Endothelial cell (in vitro differentiated cells): ENCODE measurements at places on chromosomes 4 and X.

GRCh38 chr4:125321709-125322365 is 7.1 kb downstream of the FAT4 start:
- no peak for DNase-seq

DNA sequence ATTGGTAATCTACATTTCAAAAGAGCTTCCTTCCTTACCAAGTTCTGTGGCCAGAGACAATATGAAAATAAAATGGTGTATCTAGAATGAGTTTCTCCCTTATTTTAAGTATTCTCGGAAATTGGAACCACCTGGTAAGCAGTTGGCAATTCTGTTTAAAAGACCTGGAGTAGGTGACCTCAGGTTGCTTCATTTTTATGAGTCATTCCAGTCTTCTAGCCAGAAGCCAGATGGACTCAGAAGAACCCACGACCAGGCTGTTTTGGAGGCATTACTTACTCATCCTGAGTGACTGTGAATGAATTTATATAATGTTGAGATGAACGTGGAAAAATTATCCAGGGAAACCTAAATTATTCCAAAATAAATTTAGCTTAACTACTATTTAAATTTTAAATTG is 9.1 kb downstream of the BMPR1B start:
- no peak for DNase-seq

- no peak for DNase-seq
Observed at GRCh38 chr4:130485371-130485770, 1389.4 kb downstream of the C4orf33 start.

DNA sequence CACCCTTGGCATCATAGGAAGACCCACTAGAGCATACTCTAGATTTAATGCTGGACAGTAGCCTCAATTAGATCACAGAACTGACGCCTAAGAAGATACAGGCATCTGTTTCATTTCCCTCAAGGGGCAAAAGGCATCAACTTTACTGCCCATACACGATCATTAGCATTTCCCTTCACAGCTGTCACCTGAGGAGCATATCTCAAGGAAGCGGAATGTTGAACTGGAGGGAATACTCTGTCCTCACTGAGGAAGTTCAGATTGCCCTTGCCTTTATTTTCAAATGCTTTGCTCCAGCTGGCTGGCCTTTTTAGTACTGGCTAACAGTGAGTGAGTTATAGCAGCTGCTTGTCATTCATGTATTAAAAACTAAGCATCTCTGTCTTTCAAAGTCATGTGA is 508.4 kb upstream of the GALNT7 start:
- no peak for DNase-seq

DNA sequence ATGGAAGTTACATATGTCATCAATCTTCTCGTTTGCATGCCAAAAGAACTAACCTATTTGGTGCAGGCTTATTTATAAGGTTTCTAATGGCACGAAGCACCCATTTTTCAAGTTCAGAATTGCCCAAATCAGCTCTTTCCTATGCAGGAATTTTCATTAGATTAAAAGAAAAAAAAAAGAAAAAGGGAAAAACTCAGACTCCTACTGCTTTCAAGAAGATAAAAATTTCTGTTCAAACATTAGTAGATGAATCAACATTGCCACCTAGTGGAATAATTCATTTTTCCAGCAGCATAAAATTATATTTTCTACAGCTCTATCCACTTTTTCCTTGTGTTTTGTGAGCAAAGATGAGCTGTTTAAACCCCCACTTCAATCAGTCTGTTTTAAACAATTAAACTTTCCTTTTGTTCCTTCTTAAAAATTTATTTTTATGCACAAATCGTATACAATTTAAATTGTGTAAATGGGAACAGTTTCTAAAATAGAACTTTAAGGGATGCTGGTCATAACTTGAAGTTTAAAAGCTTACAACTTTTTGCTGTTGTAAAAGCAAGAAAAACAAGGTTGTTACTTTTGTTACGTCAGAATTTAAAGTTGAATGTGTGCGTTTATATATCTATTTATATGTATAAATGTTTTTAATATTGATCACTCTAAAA is 309.9 kb downstream of the ARAP2 start:
- no peak for DNase-seq

DNA sequence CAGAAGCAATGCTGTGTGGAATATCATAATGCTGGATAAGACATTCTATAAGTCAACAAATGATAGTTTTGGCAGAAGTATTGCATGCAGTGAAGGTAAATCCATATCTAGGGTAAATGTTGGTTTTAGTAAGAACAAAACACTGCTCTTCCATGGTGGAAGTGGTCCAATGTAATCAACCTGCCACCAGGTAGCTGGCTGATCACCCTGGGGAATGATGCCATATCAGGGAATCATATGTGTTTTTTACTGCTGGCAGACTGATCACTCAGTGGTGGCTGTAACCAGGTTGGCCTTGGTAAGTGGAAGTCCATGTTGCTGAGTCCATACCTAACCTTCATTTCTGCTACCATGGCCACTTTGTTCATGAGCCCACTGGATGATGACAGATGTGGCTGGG is 74.0 kb upstream of the CENPE start:
- DNase-seq = no peak

DNA sequence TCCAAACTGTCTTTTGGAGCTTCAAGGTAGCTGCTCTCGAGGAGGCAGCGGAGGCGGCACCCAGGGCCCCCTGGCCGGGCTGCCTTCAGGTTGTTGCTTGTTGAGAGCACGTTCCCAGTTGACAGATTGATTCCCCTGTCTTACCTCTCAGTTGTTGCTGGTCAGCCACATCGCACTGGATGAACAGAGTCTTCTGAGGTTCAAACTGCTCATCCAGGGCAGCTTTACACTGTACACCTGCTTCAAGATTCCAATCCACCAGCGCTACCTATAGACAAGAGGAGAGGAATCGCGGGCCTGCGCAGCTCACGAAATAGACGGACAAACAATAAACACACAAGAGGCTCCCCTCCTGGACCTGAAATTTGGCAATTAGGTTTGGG is 497 bp downstream of the HPGD start:
- peak; percentile 7 for DNase-seq

DNA sequence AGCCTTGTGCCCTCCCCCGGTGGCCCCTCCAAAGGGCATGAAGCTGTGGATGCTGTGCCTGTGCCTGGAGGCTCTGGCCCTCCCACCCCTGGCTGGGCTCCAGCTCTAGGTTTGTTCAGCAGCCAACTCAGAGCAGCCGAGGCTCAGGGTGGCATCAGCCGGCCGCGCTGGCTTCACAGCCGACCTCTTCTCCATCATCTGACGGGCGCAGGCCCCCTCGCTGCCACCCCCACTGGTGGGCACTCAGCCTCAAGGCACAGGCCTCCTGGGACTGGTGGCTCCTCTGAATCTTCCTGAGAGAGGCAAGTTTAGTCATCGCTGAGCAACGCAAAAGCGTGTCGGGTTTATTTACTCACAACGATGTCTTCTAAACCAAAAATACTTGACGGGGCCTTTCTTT is 46.0 kb downstream of the PCGF3 start:
- DNase-seq = no peak

DNA sequence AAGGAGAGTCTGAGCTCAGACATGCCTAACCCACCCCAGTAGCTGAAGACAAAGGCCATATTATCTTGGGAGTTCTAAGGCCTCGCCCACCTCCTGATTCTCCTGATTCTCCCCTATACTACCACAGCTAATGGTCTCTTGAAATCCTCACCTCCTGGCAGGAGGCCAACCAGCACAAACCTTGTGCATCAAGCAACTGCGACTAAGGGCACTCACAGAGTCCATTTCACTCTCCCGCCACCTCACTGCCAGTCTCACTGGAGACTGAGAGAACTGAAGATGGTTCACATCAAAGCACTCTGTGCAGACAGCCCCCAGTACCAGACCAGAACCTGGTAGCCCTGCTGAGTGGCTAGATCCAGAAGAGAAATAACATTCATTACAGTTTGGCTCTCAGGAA is 102.1 kb upstream of the KLF8 start:
- DNase-seq = no peak

GRCh38 chrX:56813318-56813837 is 84.3 kb downstream of the NBDY start:
- no peak for DNase-seq

DNA sequence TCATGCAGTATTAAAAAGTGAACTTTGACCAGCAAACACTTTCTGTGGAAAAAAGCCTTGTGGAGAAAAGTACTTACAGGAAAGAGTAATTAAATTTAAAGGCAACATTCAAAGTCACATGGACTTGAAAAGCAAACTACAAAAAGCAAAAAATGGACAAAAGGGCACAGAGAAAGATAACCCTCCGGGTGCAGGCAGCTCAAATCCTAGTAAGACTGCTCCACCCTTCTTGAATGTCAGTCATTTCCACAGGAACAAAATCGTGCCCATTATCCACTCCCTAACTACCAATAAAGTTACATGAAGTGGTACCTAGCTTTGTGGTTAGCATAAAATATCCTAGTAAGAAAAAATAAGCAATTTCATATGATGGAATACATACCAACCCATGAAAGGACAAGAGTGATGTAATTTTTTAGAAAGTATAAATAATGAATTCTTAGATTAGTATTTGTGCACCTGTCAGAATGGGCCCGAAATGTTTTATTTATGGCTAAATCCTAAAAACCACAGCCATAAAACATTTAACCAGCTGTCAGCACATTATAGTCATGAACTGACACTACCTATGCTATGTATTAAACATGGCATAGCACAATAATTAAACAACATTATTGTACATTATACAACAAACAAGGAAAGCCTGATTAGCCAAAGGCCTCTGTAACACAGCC is 43.3 kb downstream of the MAML3 start:
- DNase-seq = no peak

DNA sequence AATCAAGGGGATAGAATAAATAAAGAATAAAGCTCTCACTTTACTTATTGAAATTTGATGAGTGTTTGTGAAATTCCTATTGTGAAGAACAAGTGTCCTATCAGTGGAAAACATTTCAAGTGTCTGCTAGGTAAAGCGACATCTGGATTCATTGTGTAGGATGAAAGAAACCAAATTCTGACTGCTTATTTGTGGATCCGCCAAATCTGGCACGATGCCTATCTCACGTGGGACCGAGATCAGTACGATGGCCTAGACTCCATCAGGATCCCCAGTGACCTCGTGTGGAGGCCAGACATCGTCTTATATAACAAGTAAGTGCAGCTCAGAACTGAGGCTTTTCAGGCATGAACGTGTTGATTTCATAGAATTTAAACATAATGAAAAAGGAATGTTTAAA is 1.9 kb downstream of the CHRNA9 start:
- no peak for DNase-seq

DNA sequence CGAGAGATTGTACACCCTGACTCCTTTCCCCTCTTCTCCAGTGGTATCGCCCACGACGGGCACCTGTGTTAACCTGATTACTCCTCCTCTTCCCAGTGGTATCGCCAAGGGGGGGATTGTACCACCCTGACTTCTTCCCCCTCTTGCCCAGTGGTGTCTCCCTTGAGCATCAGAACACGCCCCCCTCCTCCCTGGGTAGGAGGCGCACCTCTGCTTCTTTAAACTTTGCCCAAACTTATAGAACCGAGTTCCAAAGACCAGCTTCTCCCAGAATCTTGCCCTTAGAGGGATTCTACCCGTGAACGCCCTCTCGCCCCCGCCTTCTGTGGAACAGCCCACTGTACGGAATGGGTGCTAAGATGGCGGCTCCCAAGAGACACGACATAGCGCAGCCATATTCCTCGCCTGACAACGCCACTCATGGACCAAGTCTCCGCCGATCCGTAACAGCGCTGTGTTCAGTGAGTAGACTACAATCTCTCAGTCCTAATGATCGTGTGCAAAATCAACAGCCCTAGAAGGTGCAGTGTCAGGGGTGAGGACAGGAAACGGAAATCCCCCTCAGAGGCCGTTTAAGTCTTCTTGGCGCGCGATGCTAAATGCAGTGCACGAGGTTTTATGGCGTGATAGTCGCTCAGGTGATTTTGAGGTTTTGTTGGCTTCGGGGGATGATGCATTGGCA is 4.2 kb upstream of the ZNF157 start:
- DNase-seq = peak; percentile 58

DNA sequence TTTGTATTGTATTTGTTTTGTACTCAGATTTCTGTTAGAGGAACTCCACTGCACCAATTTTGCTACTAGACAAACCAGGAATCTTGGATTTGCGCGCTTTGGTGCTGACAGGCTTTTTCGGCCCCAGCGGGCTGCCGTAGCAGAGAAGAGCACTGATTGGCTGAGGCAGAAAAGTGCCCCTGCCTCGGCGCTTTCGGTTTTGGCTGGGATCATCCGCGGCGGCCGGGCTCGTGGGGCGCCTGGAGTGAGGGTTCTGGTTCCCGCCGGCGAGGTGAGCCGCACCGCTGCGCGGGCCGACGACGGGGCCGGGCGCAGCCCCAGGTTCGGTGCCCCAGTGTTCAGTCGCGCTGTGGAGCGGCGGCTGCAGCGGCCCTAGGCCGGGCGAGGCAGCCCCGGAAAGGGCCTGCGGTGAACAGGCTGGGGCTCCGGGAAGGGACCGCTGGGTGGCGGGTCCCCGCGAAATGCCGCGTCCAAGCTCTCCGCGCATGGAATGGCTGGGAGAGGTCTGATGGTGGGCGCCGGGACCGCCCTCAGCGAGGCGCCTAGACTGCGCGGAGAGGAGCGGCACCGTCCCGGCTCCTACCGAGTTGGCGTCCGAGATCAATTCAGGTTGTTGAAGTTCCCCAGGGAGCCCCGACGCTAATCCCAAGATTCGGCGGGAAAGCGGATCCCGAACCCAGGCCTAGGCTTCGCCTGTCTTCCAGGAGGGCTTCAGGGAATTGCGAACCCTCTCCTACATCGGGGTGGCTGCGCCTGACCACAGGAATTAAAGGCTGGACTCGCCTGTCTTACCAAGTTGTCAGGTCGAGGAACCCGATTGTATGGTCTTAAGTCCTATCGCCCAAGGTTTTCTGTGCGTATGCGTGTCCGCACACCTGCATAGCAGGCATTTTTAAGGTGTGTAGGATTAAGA is at the start of gene LSM6:
TSS of gene LSM6 (plus strand) at position 178 of the 913 bp plus-strand sequence. CDS start 7,204 bp downstream, outside the sequence.
- DNase-seq = peak; percentile 72

DNA sequence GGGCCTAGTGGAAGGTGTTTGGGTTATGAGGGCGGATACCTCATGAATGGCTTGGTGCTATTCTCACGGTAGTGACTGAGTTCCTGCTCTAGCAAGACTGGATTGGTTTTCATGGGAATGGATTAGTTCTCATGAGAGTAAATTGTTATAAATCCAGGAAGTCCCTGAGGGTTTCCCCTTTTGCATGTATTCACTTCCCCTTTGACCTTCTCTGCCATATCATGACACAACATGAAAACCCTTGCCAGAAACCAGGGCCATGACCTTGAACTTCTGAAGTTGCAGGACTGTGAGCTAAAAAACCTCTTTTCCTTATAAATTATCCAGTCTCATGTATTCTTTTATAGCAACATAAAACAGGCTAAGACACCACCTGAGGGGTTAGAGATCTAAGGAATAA is 529.7 kb upstream of the RPS6KA3 start:
- no peak for DNase-seq

- no peak for DNase-seq
Observed at GRCh38 chr4:10296730-10297129, 160.5 kb downstream of the ZNF518B start.
